ENCODE measurements at places on chromosomes 7 and 10.

DNA sequence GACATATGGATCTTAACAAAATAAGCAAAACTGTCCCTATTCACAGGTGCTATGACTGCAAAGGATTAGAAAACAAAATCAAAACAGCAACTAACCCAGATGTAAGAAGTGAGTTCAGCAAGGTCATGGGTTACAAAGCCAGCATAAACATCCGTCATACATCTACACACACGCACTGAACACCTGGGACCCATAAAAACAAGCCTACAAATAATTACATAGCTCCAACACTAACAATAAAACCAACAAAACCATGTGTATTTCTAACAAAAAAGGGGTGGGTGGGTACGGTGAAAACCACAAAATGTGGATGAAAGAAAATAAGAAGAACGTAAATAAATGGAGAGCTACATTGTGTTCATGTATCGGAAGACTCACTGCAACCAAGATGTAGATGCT is 256.8 kb downstream of the ELFN1 start:
- no peak for DNase-seq

DNA sequence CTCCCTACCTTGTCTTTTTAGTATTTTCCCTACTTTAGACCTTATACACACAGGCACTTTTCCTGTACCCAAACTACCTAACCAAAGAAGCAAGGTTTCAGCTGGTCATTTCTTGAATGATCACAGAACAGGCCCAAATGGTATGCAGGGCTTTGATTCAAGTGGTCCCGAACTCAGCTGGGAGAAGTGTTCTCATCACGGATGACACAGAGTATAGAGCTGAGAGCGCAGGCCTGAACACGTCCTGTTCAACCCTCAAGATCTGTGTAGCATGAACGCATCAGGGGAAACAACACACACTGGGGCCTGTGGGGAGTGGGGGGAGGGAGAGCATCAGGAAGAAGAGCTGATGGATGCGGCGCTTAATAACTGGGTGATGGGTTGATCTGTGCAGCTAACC is 318.2 kb downstream of the SFMBT2 start:
- peak; percentile 38 for DNase-seq

- peak; percentile 2 for DNase-seq
These were observed 67.8 kb upstream of the ATP6V0A4 start for GRCh38 chr7:138865843-138866242.

DNA sequence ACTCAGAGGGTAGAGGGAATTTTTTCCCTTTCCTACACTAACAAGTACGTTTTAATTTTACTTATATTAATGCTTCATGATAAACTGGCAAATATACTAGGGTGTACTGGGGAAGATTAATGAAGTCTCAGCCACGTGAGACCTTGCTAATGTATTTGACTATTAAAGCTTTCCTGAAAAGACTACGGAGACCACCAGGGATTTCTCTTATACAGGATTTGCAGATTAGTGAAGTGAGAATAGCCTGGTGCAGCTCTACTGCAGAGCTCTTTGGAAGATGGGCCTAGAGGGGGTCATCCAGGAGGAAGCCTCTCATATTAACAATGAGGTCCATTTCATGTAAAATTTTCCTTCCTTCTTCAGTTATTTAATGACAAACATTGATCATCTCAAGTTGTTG is 379.0 kb downstream of the SORCS1 start:
- no peak for DNase-seq

GRCh38 chr7:130865408-130866236 is 131.6 kb upstream of the KLF14 start:
- DNase-seq: no peak

Measured in RWPE1 (cell line).